ENCODE measurements at places on chromosomes 11 and 22.

GRCh38 chr11:126149759-126150625 lies 61.5 kb downstream of the RPUSD4 start:
- no peak for DNase-seq

GRCh38 chr11:83713708-83714107 lies 427.5 kb upstream of the CCDC90B start:
- no peak for DNase-seq

DNA sequence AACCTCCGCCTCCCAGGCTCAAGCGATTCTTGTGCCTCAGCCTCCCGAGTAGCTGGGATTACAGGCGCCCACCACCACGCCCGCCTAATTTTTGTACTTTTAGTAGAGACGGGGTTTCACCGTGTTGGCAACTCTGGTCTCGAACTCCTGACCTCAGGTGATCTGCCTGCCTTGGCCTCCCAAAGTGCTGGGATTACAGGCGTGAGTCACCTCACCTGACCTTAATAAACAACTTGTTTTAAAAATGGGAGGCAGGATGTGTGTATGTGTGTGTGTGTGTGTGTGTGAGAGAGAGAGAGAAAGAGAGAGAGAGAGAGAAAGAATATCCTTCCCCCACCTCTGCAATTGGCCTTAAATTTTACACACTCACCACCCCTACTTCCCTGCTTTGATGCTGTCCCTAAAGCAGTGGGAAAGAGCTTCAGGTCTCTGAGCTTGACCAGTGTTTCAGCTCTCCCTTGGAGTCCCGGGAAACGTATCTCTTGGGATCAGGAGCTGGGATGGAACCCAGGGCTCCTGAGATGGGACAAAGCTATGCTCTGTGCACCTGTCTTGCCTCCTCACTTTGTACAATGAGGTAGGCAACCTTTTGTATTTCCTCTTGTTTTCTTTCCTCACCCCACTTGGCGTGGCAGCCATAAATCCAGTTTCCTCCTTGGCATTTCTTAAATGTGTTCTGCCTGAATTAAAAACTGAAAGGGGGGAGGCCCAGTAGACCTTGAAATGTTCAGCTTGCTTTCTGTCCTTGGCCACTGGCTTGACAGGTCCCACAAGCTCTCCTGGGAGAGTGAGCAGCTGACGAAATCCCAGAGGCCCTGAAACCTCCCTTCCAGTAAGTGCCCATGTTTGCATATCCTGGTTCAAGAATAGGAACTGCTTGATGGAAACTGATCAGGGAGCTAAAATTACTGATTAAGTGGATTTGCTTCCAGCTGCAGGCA lies 17.8 kb upstream of the XBP1 start:
- DNase-seq = peak; percentile 37

DNA sequence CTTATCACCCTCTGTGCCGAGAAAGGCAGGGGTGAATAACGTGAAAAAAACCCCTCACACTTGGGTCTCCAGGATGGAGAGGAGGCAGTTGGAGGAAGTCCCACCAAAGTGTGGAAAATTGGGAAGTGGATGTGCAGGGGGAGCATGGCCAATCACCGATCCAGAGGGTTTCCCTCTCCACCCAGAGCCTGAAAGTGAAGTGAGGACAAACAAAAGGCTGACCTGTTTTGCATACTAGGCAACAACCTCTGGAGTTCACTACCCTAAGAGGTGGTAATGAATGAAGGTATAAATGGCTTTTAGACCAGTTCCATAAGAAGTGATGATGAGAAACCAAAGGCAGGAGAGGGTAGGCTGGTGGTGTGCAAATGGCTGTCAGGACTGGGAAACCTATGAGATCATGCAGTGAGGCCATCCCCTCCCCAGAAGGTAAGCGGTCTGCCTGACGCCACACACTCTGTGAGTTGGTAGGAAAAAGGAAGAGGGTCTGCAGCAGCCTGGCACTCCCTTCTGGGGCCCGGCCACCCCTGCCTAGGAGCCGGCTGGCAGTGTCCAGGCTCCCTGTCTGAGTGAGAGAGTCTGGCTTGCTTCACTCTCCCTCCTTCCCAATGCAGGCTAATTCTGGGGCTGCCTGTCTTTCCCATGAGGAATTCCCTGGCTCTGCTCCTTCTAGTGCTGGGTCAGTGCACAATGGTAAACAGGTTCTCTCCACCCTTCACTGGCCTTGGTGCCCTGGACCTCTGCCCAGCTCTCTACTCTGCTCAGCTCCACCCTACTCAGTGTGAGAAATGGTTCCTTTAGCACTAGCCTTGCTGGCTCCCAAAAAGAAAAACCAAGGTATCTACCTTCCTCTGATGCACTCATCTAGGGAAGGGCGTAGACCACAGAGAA lies 15.6 kb downstream of the TBC1D10A start:
- DNase-seq = no peak

DNA sequence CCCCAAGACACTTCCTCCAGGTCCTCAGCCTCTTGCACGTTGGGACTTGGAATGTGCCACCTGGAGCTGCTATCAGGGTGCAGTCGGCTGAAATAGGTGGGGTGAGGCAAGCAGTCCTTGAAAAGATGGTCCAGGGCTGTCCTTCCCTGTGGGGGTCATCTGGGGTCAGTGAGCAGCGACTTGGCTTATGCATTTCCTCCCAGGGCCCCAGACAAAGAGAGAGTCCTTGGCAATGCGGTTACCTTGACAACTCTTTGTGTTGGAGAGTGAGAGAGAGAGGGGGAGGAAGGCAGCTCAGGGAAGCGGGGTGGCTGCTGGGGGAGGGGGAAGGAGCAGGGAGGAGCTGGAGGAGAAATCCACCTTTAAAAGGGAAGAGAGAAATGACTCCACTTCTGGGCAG lies 93.8 kb downstream of the MIAT start:
- no peak for DNase-seq

GRCh38 chr11:117427356-117427874 lies 99.8 kb downstream of the CEP164 start:
- no peak for DNase-seq

- no peak for DNase-seq
Observed at GRCh38 chr11:2375341-2375853, 1.7 kb upstream of the CD81 start.

DNA sequence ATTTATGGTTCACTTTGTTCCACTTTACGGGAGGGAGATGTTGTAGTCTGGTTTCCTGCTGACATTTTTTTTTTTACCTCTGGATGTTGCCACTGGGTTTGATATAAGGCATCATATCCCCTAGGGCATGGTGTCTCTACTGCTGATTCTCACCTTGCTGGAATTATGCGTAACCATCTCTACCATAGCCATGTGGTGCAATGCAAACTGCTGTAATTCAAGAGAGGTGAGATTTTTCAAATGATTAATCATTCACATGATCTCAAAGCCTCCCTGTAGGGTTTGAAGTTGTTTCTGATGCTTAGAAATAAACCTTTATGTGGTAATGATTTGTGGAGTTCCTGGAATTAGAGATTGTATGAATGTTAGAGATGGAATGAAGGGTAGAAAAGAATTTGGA lies 13.0 kb downstream of the MS4A3 start:
- no peak for DNase-seq

DNA sequence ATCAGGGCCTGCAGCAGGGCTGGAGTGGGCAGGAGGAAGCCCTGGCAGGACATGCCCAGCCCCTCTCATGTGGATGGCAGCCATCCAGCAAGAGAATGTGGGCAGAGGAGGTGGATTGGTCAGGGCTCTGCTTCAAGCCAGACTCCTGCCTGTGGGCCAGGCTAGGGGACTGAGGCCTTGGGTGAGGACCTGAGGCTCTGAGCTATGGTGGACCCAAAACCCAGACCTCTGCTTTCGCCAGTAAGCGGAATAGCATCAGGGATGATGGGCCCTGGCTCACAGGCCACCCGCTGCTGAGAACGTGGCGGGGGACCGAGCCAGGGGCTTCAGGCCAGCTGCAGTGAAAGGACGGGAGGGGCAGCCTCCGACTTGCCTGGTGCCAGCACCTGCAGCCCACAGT lies 57.4 kb downstream of the LINC01488 start:
- DNase-seq = no peak

- DNase-seq = no peak
Observed at GRCh38 chr11:47071341-47071740, 105.3 kb downstream of the ARFGAP2 start.

- DNase-seq = no peak
Observed at GRCh38 chr11:117584056-117584830, 212.8 kb downstream of the DSCAML1 start.

DNA sequence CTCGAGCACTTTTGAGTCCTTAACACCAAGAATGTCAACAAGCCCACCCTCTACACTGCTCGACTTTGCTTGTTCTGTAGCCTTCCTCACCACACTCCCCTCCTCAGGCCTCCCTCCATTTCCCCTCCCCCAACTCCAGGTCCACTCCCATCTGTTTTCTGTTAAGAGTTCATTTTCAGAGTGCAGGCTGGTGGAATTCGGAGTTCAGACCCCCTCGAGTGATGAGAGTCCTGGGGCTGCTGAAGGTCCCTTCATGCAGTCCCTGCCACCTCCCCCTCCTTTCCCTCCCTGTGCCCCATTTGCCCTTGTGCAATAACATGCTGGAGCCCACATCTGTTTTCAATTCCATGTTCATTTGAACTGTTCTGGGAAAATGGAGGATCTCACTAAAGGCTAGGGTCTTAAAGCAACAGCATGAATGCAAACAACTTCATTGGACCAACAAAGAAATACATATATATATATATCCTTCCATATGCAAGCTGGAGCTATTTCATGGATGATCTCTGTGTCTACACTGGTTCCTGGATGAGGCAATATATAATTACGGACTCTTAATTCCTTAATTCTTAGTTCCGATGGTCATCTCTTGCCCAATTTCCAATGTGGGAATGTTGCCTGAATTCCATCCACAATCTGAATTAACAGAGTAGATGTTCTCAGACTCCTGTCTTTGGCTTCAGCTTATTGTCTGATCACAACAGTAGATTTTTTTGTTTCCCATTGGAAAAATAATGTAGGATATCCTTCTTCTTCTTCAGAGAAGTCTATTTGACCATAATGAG lies 340.4 kb downstream of the ETS1 start:
- no peak for DNase-seq

GRCh38 chr11:72519220-72519881 lies 85.0 kb upstream of the CLPB start:
- peak; percentile 28 for DNase-seq

DNA sequence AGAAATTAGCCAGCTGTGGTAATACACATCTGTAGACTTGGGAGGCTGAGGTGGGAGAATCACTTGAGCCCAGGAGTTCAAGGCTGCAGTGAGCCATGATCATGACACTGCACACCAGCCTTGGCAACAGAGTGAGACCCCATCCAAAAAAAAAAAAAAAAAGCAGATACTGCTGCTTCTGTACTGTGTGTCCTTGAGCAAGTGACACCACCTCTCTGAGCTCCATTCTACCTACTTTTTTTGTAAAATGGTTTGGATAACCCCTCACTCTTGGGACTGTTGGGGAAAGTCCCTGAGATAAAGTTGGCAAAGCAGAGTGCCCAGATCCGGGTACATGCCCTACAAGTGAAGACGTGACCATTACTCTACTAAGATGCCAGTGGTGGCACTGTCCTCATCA lies 2.7 kb downstream of the SEC14L3 start:
- DNase-seq = no peak

DNA sequence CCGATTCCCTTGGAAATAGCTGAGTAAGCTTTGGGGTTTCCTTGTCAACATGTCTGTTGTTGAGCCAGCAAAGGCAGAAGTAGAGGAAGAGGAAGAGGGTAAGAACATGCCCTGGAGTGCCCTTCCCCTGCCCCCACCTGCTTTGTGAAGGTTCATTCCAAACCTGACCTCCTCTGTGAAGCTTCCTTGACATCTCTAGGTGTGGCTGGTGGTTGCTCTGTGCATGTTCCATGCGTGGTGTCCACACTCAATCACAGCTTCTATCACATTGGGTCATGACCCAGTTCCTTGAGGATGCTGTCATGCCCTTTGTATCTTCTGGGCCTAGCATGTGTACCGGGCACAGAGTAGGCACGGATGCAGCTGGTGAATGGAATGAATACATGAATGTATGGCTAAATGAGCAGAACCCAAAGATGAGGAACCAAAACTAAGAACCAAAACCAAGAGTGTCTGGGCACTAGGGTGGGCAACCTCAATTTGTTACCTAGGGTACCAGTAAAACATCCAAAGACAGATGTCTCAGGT lies 23.7 kb upstream of the FXYD6 start:
- no peak for DNase-seq

DNA sequence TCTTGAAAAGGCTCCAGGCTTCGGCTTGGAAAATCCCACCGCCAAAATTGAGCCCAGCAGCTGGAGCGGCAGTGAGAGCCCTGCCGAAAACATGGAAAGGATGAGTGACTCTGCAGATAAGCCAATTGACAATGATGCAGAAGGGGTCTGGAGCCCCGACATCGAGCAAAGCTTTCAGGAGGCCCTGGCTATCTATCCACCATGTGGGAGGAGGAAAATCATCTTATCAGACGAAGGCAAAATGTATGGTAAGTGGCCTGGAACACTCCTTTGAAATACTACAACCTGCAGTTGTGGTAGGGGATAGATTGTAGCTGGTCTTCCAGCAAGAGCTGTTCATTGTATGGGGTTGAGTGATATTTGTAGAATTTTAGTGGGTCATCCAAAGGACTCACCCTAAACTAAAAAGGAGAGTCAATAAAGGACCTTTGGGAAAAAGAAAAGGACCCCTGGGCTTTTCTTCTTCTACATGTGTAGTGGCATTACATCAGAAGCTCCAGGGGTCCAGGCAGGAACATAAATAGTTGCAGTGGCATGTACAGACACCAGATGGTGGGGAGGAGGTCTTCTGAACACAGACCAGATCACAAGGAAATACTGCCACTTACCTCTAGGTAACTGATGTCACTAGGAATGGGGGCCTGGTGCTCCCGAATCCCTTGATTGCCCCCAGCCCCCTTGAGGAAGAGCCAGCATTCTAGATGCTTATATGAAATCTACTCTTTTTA lies 90.1 kb downstream of the TEAD1 start:
- no peak for DNase-seq

DNA sequence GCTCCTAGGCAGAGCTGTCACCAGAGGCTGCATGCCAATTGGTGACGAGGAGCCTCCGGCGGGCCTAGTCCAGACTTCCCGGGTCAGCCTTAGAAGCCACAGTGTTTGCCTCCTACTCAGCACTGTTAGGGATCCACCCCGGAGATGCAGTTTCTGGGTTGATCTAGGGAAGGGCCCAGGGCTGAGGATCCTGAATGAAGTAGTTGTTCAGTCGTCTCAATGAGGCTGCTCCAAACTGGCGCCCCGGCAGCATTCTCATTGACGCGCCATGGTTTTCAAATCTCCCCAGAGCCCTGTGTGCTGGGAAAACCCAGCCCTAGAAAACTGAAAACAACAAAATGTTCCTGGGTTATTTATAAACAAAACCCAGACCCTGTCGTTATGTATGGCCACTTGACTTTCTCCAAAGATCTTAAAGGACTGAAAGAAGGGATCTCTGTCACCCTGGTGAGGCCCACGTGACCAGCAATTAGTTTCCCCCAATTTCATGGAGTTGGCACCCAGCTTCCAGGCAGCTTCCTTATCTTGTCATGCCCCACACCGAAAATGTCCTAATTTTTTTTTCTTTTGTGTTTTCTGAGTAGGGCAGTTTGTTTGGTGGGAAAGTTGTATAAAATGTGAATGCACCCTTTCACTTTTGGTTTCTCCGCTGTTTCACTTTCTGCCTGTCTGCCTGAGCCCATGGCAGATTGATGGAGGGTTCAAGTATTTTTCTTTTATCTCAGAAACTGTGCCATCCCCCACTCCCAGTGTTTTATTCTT lies 2.0 kb upstream of the EHD1 start:
- DNase-seq = no peak

All from T47D (cell line).